Stimulated activated memory B cell treated with anti-CD40 and anti-IgM and Interleukin-4, amounts not matched to agents 10 μg/mL and 1 μg/mL and 100 μg/mL, for 72 hours (primary cell): ENCODE measurements at places on chromosomes 2 and 18.

- H3K36me3 ChIP-seq: peaks cover 18% of the 10 kb centered on the region
- H3K4me1 ChIP-seq: no peaks in the 10 kb centered on the region
- H3K27me3 ChIP-seq: no peaks in the 10 kb centered on the region
Observed at GRCh38 chr2:62814123-62814522, 108.6 kb downstream of the EHBP1 start.

DNA sequence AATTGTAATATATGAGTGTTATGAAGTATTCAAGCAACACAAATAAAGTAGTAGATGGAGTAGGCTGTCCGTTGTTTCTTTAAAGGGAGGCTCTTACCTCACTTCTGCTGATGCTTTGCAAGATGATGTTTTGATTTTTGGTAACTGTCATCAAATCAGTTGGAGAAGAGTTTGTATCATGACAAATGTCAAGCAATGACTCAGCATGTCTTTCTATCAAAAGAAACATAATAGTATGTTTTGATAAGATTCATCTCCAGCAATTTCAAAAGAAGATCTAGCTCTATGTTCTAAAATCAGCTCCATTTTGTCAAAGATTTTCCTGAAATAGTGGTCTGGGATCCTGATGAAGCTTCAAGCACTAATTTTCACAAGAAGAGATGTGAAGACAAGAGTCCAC lies 25.6 kb downstream of the MAP3K19 start:
- H3K36me3 ChIP-seq: no peaks in the 10 kb centered on the region
- no peak overlapping the region for H3K27ac ChIP-seq
- H3K4me1 ChIP-seq: peaks cover 8% of the 10 kb centered on the region
- H3K4me3 ChIP-seq: no peak overlapping the region

- no peak overlapping the region for H3K27ac ChIP-seq
- no peaks in the 10 kb centered on the region for H3K4me1 ChIP-seq
Observed at GRCh38 chr2:98805412-98806171, 74.7 kb upstream of the MGAT4A start.

- no peak for ATAC-seq
- no peaks in the 10 kb centered on the region for H3K4me1 ChIP-seq
- no peaks in the 10 kb centered on the region for H3K36me3 ChIP-seq
- H3K27ac ChIP-seq: no peak overlapping the region
- no peak overlapping the region for H3K4me3 ChIP-seq
Observed at GRCh38 chr18:52723550-52723970, 383.6 kb downstream of the DCC start.

- no peaks in the 10 kb centered on the region for H3K36me3 ChIP-seq
- H3K4me3 ChIP-seq: no peak overlapping the region
- no peaks in the 10 kb centered on the region for H3K27me3 ChIP-seq
- peaks cover 69% of the 10 kb centered on the region for H3K4me1 ChIP-seq
Observed at GRCh38 chr2:60819155-60819862, 62.1 kb upstream of the REL start.

DNA sequence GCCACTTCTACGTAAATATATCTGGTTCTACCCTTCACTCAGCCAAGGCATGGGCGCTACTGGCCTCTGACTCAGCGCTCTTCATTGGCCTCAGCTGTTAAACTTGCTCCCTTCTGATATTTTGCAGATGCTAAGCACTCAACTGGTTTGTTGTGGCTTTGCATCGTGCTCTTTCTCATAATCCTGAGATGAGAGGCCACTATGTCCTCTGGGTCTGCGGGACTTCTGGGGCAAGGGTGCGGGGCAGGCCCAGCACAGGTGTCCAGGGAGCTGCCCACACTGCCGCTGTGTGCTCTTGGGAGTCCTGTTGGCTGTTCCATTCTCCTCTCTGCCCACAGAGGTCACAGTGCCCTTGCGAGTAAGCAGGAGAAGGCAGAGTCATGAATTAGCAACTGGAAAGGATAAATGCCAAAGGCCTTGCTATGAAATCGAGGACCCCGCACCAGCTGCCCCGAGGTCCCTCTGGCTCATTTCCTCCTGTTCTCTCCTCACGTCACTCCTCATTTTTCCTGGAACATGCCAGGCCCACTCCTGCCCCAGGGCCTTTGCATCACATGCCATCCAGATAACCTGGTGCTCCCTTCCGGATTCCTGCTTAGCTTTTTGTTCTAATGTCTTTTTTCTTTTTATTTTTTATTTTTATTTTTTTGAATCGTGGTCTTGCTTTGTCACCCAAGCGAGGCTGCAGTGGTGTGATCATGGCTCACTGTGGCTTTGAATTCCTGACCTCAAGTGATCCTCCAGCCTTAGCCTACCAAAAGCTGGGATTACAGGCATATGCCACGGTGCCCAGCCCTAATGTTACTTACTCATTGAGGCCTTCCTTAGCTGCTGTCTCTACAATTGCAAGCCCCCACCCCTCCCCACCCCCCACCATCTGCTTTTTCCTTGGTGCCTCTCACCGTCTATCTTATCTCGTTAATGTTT lies 34.9 kb upstream of the MAT2A start:
- H3K36me3 ChIP-seq: no peaks in the 10 kb centered on the region
- ATAC-seq: no peak
- no peak overlapping the region for H3K27ac ChIP-seq
- H3K27me3 ChIP-seq: no peaks in the 10 kb centered on the region

- no peak overlapping the region for H3K27ac ChIP-seq
- H3K36me3 ChIP-seq: no peaks in the 10 kb centered on the region
- no peaks in the 10 kb centered on the region for H3K27me3 ChIP-seq
- H3K4me1 ChIP-seq: no peaks in the 10 kb centered on the region
- no peak for ATAC-seq
Observed at GRCh38 chr18:32420084-32420750, 50.5 kb downstream of the GAREM1 start.

- peaks cover 41% of the 10 kb centered on the region for H3K27me3 ChIP-seq
- no peak for ATAC-seq
- no peak overlapping the region for H3K4me3 ChIP-seq
- no peaks in the 10 kb centered on the region for H3K36me3 ChIP-seq
Observed at GRCh38 chr2:20501974-20502373, 55.1 kb downstream of the RHOB start.

GRCh38 chr18:74241970-74242369 lies 49.8 kb downstream of the CYB5A start:
- no peak overlapping the region for H3K27ac ChIP-seq
- no peak for ATAC-seq
- H3K36me3 ChIP-seq: no peaks in the 10 kb centered on the region
- peaks cover 37% of the 10 kb centered on the region for H3K27me3 ChIP-seq

GRCh38 chr2:176518823-176519222 lies 249.6 kb downstream of the MTX2 start:
- no peaks in the 10 kb centered on the region for H3K36me3 ChIP-seq
- peaks cover 6% of the 10 kb centered on the region for H3K4me1 ChIP-seq
- no peaks in the 10 kb centered on the region for H3K27me3 ChIP-seq
- no peak overlapping the region for H3K27ac ChIP-seq
